Left hindlimb (tissue), 1 donor: ENCODE measurements at places on chromosomes 1 and 21.

DNA sequence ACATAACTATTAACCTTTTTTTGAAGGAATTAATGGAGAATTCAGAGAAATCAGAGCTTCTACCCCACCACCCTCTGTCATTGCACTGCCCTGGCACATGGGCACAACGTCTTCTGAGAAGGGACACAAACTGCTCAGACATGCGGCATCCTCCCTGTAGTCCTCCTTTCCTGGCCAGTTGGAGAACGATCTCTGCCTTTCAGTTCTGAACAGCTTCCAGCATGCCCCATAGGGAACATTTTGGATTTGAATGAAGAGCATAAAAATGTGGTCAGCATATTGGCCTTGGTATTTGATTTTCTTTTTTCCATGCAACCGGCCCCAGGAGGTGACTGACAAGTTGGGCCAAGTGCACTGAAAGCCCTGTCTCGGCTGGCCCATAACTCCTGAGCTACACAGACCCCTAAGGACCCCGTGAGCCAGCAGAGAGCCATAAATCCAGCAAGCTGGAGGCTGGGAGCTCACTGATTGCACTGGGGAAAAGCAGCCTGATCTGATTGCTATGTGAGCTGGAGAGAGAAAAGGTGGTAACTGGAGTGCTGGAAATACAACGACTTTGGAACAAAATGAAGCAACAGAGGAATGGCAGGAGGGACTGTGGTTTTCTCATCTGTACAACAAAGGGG is 10.9 kb upstream of the BLACAT1 start:
- no peak for DNase-seq

- peak; percentile 73 for DNase-seq
Measured at GRCh38 chr1:151175041-151175741, 590 bp downstream of the TMOD4 start.

DNA sequence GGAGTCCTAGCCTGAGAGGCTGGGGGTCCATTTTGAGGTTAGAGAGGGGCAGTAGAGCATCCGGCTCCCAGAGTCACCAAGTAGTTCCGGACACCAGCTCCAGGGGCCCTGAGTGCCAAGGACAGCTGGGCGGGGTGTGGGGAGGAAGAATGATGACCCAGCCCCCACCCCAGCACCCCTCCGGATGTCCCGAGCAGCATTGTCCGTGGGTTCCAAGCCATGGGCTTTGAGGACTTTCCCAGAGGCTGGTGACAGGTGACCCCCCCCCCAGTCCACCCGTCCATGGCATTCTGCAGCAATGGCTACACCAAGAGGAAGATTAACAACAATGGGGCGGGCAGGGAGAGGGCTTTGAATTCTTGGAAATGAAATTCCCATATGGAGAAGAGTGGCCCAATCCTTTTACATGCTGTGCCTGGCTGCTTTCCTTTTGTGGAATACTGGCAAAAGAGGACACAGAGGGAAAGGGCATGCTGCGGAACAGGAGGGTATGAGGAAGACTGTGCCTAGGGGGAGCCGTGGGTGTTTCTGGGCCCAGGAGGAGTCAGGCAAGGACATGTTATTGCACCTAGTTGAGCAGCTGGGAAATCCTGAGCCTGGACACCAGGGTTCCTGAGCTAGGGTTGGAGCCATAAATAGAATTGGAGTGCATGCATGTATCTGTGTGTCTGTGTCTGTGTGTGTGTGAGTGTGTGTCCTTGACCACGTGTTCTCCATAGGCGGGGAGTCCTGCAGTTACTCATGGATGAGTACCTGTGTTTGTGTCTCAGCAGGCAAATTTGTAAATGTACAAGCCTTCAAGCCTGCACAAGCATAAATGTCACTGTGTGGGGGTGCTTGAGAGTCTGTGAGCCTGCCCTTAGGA is 956 bp downstream of the ATP1A2 start:
- DNase-seq, result peak; percentile 47

GRCh38 chr1:151367658-151368392 is 4.7 kb downstream of the SELENBP1 start:
- no peak for DNase-seq

DNA sequence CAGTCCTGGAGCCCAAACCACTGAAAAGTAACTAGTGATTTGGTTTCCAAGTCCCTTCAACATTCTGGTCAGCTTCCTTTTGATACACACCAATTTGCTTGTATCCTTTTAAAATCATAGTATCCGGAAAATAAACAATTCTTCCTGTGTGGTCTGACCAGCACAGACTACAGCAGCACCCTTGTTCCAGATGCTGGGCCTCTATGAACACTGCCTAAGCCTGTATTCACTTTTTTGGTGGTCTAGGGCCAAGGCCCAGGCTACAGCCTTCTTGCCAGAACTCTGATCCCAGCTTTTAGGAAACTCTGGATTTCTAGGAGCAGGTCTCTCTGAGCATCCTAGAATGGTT is 801 bp upstream of the DDAH1 start:
- DNase-seq, result peak; percentile 33

DNA sequence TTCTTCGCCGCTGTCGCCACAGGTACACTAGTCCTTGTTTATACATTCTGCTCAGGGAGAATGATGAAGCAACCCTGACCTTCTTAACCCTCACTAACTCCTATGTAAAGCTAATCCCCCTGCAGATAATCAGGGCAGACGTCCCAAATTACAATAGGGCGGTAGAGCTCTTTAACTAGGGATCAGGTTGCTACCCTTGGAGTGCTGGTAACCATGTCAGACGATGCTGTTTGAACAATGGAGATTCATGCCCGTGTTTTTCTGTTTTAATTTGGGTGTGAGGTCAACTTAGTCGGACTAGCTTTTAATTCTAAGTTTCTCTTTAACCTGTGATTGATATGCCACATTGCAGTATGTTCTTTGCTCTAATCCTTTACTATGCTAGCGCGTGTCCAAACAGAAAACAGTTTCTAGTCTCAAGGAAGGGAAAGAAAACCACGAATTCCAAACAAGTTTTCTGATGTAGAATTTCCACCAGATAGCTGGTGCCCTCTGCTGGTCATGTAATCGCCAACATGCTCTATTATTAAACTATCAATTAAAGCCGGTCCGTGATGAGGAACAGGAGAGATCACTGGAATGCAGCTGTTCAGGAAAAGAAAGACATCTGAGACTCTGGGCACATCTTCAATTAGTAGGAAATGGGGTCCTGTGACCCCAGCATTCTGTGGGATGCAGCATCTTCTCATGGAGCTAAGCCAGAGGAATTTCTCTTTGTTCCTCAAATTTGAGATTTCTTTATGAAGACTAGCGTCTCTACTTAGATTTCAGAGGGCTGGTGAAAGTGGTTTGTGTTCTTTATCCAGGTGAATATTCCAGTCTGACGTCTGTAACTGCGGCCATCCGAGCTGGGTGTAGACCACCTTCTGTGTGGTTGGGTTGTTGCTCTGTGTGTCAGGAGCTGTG is 18.3 kb upstream of the VAMP3 start:
- DNase-seq, result peak; percentile 64

- no peak for DNase-seq
Measured at GRCh38 chr1:232040260-232040659, 413.7 kb downstream of the DISC1 start.

GRCh38 chr1:16371725-16372124 is 4.7 kb downstream of the SZRD1 start:
- no peak for DNase-seq

GRCh38 chr1:171841931-171842761 is 848 bp downstream of the DNM3 start:
- peak; percentile 34 for DNase-seq

DNA sequence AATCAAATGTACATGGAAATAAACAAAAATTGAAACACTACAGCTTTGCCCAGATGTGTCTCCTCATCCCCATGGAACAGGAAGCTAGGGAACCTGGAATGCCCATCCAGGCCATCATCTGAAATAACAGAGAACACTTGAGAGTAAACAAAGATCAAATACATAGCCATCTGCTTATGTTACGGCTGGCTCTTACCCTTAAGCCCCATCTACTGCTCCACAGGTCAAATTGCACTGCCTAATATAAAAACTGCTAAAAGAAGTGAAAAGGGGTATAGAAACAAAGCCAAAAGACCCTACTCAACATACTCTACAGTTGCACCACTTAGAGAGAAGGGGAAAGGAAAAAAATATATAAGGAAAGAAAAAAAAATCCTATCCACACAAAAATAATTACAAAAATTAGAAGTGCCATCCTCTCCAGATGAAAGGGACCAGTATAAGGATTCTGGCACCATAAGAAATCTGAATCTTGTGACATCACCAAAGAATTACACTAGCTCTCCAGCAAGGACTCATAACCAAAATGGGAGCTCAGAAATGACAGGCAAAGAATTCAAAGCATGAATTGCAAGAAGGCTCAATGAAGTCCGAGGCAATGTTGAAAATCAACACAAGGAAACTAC is 26.9 kb downstream of the OR6Y1 start:
- DNase-seq, result no peak

- DNase-seq, result no peak
Measured at GRCh38 chr1:169568497-169568896, 17.8 kb downstream of the F5 start.

DNA sequence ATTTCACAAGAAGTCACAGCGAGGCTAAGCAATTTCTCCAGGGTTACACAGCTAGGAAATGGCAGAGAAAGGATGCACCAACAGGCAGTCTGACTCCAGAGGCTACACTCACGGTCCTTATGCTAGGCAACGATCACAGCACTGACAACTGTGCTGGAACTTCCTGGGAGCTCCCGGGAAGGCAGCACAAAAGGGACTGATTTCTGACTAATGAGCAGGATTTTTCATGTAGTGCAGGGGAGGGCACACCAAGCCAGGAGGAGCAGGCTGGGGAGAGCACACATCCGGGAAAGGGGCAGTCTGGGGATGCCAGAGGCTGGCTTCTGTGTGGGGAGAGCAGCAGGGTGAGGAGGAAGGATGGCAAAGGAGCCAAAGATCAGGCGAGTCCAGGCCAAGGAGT is 486.7 kb downstream of the OMA1 start:
- DNase-seq, result no peak

DNA sequence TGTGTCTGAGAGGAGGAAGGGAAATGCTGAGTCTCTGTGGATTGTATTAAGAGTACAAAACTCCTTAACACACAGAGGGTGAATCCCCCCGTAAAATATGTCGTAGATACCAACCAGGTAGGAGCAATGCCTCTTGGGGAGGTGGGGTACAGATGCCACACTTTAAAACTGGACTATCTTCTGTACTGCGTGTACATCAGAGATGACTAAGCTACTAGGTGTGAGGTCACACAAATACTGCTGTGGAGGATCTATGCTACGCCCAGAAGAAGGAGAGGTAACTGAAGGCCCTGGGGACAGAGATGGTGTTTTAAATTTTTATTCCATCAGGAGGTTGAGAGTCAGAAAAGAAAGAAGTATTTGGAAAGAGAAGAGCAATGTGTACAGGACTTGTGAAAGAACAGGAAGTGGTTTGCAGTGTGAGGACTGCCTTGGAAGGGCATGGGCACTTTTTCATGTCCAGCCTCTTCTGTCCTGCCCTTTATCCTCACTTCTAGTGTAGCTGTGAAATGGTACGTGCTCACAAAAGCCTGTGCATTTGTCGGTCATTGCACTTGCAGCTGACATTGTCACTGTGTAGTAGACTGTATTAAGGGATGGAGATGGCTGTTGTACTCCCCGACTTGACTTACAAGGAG is 287.8 kb upstream of the CHRM3 start:
- no peak for DNase-seq

DNA sequence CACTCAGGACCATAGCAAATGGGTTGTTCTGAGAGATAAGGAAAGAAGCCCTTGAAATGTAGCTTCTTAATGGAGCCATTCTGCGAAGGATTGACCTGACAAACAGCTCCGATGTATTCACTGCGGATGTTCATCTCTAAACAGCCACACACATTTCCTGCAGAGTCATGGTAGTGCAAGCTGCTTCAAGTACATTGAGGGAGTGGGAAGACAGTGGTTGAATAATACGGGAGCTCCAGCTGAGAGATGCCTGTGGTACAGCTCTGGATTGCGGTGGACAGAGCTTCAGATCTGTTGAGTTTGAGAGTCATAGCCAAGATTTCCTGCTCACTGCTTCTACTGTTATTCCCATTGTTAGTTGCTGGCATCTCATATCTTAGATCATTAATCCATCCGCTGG is 86.6 kb downstream of the ZBTB18 start:
- DNase-seq, result no peak

- DNase-seq, result no peak
Measured at GRCh38 chr1:3612123-3612522, 815 bp upstream of the MEGF6 start.

- no peak for DNase-seq
Measured at GRCh38 chr1:89310976-89311375, 38.3 kb upstream of the GBP5 start.

- no peak for DNase-seq
Measured at GRCh38 chr1:175409938-175410337, 217.4 kb upstream of the KIAA0040 start.

DNA sequence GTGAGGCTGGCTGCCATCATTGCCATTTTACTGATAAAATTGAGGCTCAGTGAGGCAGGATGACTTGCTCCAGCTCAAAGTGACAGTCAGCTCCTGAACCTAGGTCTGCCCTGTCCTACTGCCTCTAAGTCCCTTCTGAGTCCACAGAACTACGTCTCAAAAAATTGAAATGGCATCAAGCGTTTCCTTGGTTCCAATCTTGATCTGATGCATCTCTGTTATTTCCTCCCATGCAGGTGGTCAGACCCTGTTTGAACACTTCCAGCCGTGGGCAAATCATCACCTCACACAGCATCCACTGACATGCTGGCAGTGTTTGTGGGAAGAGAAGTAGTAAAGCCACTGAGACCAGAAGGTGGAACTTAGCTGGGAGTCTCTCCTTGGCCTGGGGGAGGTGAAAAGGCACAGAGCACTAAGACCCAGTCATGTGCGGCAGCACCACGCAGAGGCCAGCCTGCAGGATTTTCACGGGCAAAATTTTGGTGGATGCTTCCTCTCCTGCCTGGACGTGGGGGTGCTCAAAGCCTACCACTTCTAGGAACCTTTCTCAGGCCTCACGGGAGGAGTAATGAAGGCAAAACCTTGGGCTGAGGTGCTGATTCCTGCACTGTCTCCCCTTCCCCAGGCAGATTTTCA is 7.8 kb upstream of the CPLANE2 start:
- no peak for DNase-seq

DNA sequence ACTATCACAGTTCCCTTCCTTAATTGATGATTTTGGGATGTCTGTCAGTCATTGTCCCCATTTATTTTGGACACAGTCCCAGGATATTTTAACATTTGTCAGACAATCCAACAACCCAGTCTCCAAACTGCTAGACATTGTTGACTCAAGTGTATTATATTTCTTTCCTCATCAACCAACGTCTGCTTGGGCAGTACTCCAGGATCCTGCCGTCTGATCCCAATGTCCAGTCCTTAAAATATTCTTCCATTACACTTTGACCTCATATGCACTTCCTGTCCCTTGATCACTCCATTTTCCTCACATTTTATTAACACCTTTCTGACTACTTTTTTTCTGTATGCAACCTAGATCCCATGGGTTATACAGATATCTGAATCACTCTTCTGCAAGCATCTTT is 39.8 kb upstream of the KIAA0040 start:
- DNase-seq, result no peak

DNA sequence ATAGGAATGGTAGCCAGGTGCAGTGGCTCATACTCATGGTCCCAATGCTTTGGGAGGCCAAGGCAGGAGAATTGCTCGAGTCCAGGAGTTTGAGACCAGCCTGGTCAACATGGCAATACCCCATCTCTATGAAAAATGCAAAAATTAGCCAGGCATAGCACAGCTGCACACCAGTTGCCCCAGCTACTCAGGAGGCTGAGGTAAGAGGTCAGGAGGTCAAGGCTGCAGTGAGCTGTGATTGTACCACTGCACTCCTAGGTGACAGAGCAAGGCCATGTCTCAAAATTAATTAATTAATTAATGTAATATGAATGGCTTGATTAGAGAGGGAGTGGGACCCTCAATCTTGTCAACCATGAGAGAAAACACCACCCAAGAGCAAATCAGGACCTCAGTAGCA is 198.7 kb upstream of the DUSP10 start:
- no peak for DNase-seq

GRCh38 chr1:116325922-116326321 is 47.1 kb upstream of the ATP1A1 start:
- DNase-seq, result no peak
